ENCODE measurements at places on chromosomes 7 and 10.

DNA sequence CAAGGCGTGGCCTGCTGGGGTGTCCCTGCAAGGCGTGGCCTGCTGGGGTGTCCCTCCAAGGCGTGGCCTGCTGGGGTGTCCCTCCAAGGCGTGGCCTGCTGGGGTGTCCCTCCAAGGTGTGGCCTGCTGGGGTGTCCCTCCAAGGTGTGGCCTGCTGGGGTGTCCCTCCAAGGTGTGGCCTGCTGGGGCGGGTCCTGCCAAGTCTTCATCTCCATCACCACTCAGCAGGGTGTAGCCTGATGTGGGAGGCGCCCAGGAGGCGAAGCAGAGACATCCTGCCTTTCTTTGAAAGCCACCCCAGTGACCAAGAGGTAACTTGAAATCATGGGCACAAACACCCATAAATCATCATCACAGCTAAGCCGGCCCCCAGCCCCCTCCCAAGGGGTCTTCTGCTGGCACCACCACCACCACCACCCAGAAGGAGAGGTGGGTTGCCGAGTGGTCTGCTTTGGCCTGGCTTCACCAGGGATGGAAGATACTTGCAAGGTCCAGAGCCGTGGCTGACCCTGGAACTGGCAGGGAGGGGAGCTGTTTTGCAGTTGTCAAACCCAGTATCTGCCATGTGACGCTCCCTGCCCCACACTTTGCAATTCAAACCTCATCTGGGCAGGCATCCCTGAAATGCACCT is 190.6 kb downstream of the EBF3 start:
- no peak for DNase-seq

- DNase-seq, result peak; percentile 28
Measured at GRCh38 chr10:62492012-62492869, 118.1 kb downstream of the ZNF365 start.

DNA sequence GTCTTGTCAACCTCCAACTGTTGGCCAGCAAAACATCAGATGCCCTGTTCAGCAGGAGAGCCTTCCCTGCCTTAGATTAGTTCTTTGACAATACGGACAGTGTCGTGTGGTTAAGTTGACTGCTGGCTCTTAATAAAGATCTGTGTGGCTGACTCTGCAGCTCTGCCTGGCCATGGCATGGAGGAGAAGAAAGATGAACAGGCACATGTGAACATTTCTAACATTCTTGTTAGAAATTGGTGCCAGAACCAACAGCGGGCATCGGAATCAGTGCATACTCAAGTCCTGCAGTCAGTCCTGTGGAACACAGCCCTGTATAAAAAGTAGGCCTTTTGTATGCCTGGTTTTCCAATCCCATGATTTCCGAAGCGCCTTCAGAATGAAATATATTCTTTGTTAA is 455.6 kb downstream of the POM121L12 start:
- no peak for DNase-seq

GRCh38 chr10:15494850-15495506 is 123.9 kb upstream of the FAM171A1 start:
- DNase-seq, result no peak

DNA sequence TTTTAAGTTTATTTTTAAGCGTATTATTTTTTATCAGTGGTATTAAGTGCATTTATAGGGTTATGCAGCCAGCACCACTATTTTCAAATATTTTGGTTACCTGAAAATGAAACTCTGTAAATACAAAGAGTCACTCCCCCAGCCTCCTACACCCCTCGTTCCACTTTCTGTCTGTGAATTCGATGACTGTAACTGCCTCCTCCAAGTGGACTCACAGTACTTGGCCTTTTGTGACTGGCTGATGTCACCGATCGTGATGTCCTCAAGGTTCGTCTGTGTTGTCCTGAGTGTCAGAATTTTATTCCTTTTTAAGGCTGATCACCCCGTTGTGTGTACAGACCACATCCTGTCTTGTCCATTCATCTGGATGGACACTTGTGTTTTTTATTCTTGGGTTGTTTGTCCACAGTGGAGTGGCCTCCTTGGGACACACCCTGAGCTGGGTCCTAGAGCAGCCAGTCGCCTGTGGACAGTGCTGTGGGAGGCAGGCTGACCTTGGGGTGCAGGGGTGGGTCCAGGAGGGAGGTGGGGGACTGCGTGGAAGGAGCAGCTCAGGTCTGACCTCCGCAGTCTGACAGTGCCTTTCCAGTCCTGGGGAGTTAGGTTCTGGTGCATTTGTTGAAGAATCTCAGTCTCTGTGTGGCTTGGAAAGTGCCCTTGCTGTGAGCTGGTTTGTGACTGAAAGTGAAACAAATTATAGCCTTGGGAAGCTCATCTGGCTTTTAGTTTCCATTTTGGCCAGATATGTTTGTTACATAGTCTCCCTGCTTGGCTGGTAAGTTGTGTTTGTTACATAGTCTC is 6.9 kb downstream of the MTG1 start:
- no peak for DNase-seq
